ENCODE measurements at places on chromosomes 7 and 10. TPM values are rescaled to one million over a fixed set of nuclear protein-coding genes. Genes with fewer than 3 reads are reported as not detected.

The FERD3L gene
- not detected for total RNA-seq

The COL26A1 gene
- total RNA-seq, result not detected

DNA sequence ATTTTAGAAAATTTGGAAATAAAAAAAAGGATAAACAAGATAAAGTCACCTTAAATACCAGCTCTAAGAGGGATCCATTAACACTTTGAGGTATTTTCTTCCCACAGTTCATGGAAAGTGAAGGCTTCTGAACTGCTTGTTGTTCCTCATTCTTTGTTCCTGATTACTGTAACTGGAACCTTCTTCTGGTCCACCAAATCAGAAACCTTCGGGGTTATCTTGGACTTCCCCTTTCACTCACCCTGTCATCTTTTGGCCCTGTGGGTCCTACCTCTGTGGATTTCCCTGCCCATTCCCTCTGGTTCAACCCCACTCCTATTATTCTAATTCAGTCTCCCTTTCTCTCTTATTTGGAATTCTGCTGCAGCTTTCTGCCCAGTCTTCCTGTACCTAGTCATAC lies 116.5 kb upstream of the PRPS1L1 start:
- no peak overlapping the region for H3K4me3 ChIP-seq
- no peak for DNase-seq
- H3K27ac ChIP-seq, result no peak overlapping the region
- no peaks in the 10 kb centered on the region for H3K4me1 ChIP-seq
- H3K36me3 ChIP-seq, result no peaks in the 10 kb centered on the region

GRCh38 chr7:44738051-44738723 lies 10.5 kb upstream of the ZMIZ2 start:
- no peaks in the 10 kb centered on the region for H3K36me3 ChIP-seq
- no peak for DNase-seq
- no peak overlapping the region for H3K27ac ChIP-seq

GRCh38 chr10:122774231-122774630 lies 71.4 kb downstream of the CUZD1 start:
- no peaks in the 10 kb centered on the region for H3K4me1 ChIP-seq
- peaks cover 13% of the 10 kb centered on the region for H3K27me3 ChIP-seq
- H3K27ac ChIP-seq, result no peak overlapping the region

DNA sequence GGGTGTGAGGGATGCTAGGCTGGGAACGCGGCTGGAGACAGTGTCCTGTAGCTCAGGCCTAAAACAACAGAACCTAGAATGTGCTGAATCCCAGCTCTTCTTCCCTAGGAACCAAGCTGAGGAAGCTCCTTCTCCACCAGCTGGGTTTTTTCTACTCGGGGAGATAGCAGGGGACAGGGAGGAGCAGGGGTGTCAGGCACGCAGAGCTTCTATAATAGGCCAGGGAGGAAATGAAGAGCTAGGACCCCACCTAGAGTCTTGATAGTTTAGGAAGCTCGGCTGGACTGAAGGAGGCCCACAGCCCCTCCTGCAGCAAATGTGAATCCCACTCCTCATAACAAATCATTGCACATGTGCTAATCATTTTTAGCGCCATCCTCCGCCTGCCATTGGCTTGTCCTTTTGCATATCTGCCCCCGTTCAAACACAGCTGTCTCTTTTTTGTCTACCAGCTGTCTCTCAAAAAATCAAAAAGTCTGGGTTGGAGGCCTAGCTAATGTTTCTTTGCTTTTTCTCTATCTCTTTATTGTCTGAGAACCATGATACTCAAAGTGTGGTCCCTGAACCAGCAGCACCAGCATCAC lies 24.1 kb upstream of the FAM180A start:
- peaks cover 2% of the 10 kb centered on the region for H3K27me3 ChIP-seq
- no peak for DNase-seq
- no peaks in the 10 kb centered on the region for H3K4me1 ChIP-seq
- H3K4me3 ChIP-seq, result no peak overlapping the region
- peak overlapping the region; percentile 45 for H3K27ac ChIP-seq

DNA sequence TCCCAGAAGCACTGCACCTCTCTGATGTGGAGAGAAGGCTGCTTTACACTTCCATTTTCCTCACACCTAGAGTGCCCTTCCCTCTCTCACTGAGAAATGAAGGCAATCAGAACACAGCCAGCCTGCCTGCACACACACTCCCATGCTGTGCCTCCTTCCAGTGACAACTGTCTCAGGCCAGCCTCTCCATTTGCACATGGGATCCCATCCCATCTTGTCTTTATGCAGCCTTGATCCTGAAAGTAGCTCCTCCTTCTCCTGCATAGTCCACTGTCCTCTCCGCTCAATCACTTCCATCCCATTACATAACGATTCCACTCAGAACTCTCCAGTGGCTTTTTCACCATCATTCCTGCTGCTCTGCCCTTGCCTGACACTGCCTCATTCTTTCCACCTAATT lies 203.7 kb upstream of the STK17A start:
- no peak overlapping the region for H3K27ac ChIP-seq
- H3K4me1 ChIP-seq, result no peaks in the 10 kb centered on the region
- H3K36me3 ChIP-seq, result no peaks in the 10 kb centered on the region
- no peak overlapping the region for H3K4me3 ChIP-seq
- DNase-seq, result no peak

DNA sequence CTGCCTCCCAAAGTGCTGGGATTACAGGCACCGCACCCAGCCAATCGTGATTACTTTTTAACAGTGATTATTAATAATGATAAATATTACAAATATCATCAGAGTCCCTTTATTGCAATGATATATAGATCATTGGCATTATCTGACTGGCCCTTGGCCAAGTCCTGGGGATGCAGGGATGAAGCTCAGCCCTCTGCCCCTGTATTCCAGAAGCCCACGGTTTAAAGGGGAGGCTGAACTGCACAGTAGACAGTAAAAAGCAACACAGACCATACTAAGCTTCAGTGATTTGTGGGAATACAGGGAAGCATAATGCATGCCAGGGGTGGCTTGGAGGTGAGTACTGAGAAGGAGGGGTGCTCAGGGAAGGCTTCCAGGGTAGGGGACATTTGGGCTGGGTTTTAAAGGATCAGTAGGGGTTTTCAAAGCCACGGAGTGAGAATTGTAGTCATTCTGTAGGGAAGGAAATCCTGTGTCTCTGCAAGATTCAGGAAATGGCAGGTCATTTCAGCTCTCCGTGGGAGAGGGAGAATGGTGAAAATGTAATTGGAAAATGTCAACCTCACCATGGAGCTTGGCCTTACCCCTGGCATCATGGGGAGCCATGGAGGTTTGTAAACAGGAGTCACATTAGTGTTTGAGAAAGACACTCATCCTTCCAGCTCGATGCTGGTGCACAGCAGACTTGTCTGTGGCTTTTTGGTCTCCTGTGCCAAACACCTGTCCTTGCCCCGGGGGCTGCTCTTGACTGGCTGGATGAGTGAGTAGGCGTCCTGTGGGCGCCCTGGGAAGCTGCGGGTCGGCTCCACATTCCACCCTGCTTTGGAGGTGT lies 8.8 kb downstream of the ADAMTS14 start:
- H3K36me3 ChIP-seq, result no peaks in the 10 kb centered on the region
- H3K4me1 ChIP-seq, result peaks cover 36% of the 10 kb centered on the region
- no peak for DNase-seq
- H3K4me3 ChIP-seq, result no peak overlapping the region

DNA sequence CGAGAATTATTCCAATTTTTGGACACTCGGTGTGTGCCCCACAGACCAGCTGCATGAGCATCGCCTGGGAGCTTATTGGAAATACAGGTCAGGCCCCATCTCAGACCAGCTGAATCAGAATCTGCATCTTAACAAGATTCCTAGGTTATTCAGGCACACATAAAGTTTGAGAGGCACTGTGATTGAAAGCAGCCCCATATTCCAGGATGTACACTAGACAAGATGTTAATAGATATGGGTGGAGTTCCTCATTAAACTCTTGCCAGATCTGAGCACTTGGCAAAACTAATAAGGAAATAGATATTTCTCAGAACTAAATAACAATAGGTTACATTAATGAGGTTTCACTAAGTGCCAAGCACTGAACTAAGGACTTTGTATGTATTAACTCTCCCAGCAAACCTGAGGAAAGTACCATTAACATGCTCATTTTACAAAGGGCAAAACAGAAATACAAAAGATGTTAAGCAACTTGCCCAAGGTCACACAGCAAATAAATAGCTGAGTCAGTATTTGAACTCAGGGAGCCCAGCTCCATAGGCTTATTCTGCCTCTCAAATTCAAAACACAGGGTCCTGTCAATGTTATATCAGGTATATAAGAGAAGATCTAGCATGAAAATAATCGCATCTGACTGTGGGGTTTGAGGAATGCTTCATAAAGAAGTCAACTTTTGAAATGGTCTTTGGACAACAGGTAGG lies 29.9 kb downstream of the PPP1R3C start:
- DNase-seq, result no peak
- H3K27me3 ChIP-seq, result peaks cover 5% of the 10 kb centered on the region
- peaks cover 7% of the 10 kb centered on the region for H3K4me1 ChIP-seq
- no peak overlapping the region for H3K4me3 ChIP-seq

DNA sequence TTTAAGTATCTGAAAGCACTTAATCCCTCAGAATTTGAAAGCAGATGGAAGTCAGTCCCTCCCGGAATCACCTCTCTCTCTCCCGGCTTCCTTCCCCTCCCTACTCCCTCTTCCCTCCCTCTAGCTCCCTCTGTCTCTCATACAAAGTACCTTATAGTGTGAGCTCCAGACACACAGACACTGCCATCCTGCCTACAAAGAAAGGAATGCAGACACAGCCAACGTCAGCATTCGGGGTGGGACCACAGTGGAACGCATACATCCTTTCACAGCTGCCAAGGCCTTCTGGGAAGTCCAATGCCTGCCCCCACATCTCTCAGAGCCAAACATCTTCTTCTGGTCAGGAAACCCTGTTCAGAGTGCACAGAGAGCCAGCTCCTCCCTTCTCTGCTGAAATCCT lies 9.3 kb downstream of the NOD1 start:
- no peak for DNase-seq
- peaks cover 71% of the 10 kb centered on the region for H3K4me1 ChIP-seq
- H3K36me3 ChIP-seq, result peaks cover 3% of the 10 kb centered on the region
- H3K4me3 ChIP-seq, result no peak overlapping the region
- no peaks in the 10 kb centered on the region for H3K27me3 ChIP-seq

DNA sequence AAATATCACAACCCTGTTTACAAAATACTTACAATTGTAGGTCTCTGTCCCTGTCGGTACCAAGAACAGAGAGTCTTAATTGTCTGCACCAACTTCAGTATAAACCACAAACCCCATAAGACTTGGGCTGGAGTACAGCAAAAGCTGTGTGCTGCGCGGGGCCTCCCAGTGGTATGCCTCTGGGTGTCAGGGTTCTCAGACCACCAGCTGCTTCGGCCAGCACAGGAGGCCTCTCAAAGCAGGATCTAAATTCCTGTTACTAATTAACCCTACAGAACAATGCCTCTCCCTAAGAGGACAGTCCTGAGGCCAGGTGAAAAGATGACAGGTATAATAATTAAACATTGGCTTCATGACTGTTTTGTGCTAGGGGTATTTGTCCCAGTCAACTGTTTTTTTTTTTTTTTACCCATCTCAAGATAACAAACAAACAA lies 957 bp upstream of the SVIL start:
- peak overlapping the region; percentile 41 for H3K27ac ChIP-seq
- peaks cover 5% of the 10 kb centered on the region for H3K36me3 ChIP-seq
- peaks cover 43% of the 10 kb centered on the region for H3K4me1 ChIP-seq
- H3K27me3 ChIP-seq, result no peaks in the 10 kb centered on the region

DNA sequence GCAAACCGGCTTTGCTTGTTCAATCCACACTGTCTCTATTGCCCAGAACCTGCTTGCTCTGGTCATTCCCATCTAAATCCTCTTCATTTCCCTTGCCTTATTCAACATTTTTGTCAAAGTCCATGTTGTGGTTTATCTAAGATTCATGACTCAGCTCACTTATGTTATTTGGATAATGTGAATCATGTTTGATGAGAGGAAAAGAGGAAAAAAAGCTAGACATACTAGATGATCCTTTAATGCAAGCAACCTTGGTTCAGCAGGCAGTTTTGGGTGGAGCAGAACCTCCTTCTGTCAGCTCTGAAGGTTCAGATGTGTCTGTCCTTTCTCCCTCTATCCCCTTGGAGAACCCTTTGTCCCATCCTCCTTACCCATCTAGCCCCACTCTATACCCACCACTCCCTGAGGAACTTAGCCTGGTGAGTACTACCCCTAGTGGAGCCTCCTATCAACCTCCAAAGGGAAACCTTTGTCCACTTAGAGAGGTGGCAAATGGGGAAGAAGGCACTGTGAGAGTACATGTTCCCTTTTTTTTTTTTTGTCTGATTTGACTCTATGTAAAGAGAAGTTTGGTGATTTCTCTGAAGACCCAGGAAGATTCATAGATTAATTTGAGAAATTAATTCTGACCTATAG lies 2.1 kb upstream of the SAMD9L start:
- H3K27ac ChIP-seq, result no peak overlapping the region
- H3K36me3 ChIP-seq, result peaks cover 9% of the 10 kb centered on the region
- H3K4me1 ChIP-seq, result peaks cover 28% of the 10 kb centered on the region

DNA sequence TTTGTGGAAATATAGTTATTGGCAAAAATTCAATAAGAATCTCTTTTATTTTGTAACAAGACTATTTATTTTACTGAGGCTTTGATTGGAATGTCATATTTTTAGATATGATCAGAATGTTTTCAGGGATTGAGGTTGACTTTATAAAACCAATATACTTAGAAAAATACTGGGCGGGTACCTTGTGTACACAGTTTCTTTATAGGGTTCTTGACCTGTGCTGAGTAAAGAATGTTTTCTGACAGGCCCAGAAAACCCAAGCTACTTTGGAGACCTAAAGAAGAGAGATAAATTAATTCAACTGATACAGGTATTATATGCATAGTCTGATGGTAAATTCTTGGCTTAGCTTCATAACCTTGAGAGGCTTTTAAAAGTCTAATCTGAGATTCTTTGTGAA lies 23.9 kb upstream of the SPAM1 start:
- no peaks in the 10 kb centered on the region for H3K4me1 ChIP-seq
- no peaks in the 10 kb centered on the region for H3K36me3 ChIP-seq
- H3K4me3 ChIP-seq, result no peak overlapping the region

DNA sequence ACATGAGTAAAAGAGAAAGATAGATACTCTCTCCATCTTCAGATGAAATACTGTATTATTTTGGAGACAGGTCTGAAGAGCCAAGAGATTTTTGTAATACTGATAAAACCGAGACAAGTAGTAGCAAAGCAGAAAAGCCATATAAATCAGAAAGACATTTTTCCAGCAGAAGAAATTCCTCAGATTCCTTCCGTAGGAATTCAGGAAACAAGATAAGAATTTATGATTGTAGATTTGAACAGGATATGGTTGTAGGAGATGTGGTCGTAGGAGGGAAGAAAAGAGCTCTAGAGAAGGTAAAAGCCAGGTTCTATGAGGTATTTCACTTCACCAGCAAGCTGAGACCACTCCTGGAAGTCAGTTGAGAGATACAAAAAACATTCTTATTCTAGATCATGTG lies 17.6 kb upstream of the AASS start:
- H3K27ac ChIP-seq, result no peak overlapping the region
- no peaks in the 10 kb centered on the region for H3K27me3 ChIP-seq
- no peaks in the 10 kb centered on the region for H3K36me3 ChIP-seq
- no peaks in the 10 kb centered on the region for H3K4me1 ChIP-seq
- H3K4me3 ChIP-seq, result no peak overlapping the region

- H3K27me3 ChIP-seq, result no peaks in the 10 kb centered on the region
- no peak for DNase-seq
- no peak overlapping the region for H3K27ac ChIP-seq
- peaks cover 6% of the 10 kb centered on the region for H3K4me1 ChIP-seq
- H3K36me3 ChIP-seq, result no peaks in the 10 kb centered on the region
Observed at GRCh38 chr7:75905785-75906604, 9.0 kb upstream of the POR start.

Measured in activated CD8-positive, alpha-beta T cell treated with anti-CD3 and anti-CD28 coated beads for 36 hours (primary cell).